Adrenal gland (tissue), 19 donors: ENCODE measurements at places on chromosomes 4 and X.

GRCh38 chrX:120000490-120001246 is 57.1 kb upstream of the NKAP start:
- DNase-seq = no peak

- no peak for DNase-seq
Measured at GRCh38 chr4:14802596-14802995, 199.7 kb upstream of the CPEB2 start.

- no peak for DNase-seq
Measured at GRCh38 chr4:48571471-48571870, 81.4 kb downstream of the ZAR1 start.

GRCh38 chrX:43840265-43840664 is 42.0 kb downstream of the MAOB start:
- no peak for DNase-seq

DNA sequence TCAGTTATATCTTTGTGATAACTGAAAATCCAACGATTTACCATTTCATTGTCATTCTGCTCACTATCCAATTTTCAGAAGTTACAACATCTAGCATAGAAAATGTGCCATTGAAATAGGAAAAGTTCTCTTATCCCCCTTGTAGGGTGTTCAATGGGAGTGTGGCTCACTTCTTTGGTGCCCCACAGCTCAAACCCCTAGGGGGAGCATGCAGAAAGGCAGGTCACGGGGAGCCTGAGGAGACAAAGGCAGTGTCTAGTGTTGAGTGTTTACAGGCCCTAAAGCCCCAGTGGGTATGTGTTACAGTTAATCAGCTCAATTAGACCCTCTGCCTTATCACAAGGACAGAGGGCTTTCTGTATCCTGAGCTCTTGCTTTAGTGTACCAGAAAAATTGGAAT is 243.4 kb upstream of the GRID2 start:
- no peak for DNase-seq

- DNase-seq = no peak
Measured at GRCh38 chrX:50863471-50863870, 47.1 kb upstream of the BMP15 start.

DNA sequence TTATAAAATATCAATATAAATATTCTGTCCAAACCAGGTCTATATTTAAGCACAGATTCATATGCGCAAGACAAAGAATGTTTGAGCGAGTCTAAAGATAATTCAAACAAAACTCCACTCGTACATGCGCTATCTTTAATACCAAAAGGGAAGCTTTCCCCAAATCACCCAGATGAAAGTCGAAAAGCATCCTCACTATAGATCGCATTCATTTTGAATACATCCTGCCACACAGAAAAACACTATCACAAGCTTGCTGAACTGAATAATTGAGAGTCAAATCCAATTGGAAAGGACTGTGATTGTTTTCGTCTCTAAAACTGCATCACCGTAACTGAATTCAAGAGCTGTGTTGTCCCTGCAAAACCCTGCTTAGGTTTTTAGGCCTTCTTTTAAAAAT is 685 bp downstream of the TASL start:
- DNase-seq = no peak

- DNase-seq = no peak
Measured at GRCh38 chr4:137015426-137016409, 516.6 kb downstream of the PCDH18 start.

DNA sequence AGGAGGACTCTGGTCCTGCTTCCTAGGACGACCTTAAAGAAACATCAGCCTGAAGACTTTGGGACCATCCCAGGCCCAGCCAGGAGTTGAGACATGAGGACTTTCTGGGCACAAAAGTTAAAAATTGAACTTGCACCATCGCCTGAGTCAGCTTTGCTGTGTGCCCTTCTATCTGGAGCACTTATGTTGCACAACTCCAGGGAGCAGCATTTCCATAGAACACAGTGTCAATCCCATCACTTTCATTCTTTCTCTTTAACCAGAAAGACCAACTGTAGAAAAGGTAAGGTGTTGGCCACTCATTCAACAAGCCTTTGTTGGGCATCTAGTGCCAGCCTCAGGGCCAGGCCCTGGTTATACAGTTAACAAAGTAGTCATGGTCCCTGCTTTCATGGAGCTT is 8.6 kb upstream of the CLDN24 start:
- DNase-seq = peak; percentile 18

- DNase-seq = no peak
Measured at GRCh38 chr4:92299152-92299551, 4.6 kb upstream of the GRID2 start.

DNA sequence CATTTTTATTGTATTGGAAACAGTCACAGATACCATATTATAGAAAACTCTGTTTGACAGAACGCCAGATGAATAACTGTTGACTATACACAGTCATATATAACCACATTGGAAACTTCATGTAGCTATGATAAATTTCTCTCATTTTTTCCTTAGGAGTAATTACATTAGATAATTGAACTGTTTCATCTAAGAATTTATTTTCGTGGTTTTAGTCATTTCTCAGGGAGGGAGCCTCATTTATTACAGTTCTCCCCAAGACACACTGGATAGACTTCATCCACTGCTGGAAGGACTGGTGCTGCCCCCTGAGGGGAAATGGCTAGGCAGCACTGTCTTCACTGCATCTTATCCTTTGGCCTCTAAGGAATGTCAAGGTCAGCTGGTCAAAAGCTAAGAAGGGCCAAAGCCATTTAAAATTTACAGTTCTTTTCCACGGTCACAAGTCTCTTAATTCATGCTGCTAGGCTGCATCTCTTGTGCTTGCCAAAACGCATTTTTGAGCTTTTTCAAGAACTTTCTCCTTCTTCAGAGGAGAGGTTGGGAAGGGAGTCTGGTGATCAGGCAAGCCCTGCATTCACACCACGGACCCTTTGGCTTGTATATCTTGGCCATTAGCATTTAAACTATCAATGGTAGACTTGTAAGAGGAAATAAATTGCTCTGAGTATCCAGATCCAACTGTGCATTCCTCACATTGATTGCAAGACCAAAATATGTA is 145.1 kb downstream of the CBR4 start:
- DNase-seq = no peak

GRCh38 chrX:1618689-1619088 is 3.8 kb downstream of the ASMT start:
- no peak for DNase-seq

DNA sequence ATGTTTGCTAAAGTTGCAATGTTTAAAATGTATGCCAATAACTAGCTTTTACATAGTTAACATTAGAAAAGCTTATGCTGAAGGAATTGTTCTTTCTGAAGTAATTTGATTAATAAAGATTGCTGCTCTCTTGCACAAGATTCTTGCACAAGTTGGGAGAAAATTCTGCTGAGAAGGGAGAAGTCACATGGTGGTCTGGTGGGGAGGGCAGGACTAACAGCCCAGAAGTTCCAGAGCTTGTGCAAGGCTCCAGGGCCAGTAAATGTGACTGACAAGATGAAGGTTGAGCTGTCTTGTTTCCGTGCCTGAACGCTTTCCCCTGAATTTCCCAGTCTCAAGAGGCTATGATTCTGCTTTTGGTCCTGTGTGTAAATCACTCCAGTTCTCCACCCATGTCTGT is 112.9 kb upstream of the VCX start:
- no peak for DNase-seq

DNA sequence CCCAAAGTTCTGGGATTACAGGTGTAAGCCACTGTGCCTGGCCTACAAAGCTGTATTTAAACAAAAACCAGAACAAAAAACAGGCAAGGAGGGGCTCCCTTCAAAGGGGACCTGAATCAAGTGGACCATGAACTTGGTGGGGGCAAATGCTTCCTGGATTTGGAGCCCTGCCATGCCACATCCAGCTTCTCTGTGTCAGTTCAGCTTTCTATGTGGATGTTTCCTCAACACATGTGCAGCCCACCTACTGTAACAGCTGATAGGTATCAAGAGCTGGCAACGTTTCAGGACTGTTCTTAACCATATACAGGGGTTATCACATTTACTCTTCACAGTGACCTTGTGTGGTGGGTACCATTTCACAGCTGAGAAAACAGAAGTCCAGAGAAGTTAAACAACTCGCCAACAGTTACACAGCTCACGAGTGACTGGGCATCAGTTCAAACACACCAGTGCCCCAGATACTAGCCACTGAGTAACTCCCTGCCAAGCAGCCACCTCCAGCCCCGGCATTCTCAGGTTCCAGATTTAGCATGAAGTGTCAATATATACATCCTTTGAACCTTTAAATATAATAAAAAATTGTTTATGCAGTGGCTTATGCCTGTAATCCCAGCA is 7.5 kb downstream of the GPR143 start:
- DNase-seq = no peak
